Stimulated activated CD8-positive, alpha-beta memory T cell treated with anti-CD3 and anti-CD28 coated beads, Interleukin-4, amount 100 ng/mL, for 24 hours (primary cell): ENCODE measurements at places on chromosomes 7 and 10.

GRCh38 chr7:157009170-157009777, 1.2 kb downstream of the MNX1 start:
- DNase-seq = no peak

- DNase-seq = peak; percentile 33
Measured at GRCh38 chr7:39453743-39454355, 112.4 kb upstream of the YAE1 start.

DNA sequence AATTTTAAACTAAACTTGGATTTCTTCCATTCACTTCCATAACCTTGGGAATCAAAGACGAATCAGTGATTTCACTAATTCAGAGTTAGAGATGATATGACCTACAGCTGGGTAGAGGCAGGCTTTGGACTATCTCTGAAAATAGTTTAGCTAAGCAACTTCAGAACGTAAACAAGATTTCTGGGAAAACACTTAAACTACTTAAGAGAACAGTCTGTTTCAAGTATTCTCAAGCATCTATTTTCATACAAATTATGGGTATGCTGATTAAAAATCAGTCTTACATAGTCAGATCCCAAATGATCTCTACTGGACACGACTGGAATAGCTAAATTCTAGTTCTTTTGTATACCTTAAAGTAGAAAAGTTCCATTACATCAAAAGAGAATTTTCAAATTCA, 179.9 kb downstream of the PLCE1 start:
- DNase-seq = no peak

- no peak for DNase-seq
Measured at GRCh38 chr10:44948642-44949041, 11.0 kb upstream of the RASSF4 start.

GRCh38 chr10:45058992-45059561, 58.4 kb downstream of the ZNF22 start:
- no peak for DNase-seq

DNA sequence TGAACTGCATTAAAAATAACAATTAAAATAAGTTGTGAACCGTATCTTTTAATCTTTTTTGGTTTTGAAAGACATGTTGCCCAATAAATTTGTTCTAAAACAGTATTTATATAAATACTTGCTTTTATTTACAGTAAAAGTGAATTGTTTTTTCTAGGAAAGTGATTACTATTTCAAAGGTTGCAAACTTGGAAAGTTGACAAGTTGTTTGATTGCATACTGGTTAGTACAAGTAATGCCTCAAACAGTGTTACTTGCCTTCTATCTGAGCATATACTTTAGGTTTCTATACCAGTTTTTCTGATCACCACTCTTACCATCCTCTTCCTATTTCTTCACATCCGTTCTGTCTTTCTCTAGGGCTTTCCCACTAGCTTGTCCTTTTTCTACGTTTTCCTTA, 212.6 kb downstream of the FOXP2 start:
- DNase-seq = no peak

DNA sequence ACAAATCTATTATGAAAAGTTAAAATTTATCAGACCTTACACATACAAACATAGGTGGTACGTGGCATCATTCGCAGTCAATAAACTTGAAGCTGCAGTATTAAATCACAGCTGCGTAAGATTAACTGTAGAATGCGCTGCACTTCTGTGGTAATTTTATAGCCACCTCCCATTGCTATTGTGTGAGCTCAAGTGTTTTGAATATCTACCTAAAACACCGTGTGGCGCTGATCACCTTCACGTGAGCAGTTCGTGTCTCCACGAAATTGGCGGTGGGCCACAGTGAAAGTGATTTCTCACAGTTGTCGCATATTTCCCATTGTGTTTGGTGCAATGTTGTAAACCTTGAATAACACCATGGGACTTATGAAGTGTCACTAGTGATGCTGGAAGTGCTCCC, 102.8 kb downstream of the PLPP4 start:
- no peak for DNase-seq

GRCh38 chr10:122249991-122250750, 20.9 kb upstream of the BTBD16 start:
- DNase-seq = no peak

- no peak for DNase-seq
Measured at GRCh38 chr7:102326157-102326889, 29.9 kb downstream of the SPDYE6 start.

DNA sequence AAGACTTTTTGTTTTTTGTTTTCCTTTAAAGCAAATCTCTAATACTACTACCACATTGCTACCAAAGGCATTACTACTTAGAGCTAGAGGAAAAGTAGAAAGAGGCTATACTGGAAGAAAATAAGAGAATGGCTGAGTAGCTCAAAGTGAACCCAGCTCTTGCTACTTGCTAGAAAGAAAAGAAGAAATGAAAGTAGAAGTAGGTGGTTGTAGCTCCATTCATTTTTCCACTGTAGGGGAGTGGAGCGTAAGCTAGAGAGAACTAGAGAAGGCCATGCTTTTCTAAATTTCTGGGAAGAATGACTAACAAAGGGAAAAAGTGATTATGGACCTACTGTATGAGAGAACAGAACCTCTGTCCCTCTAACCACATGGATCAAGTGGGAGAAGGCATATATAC, 184.4 kb downstream of the PON1 start:
- DNase-seq = no peak

DNA sequence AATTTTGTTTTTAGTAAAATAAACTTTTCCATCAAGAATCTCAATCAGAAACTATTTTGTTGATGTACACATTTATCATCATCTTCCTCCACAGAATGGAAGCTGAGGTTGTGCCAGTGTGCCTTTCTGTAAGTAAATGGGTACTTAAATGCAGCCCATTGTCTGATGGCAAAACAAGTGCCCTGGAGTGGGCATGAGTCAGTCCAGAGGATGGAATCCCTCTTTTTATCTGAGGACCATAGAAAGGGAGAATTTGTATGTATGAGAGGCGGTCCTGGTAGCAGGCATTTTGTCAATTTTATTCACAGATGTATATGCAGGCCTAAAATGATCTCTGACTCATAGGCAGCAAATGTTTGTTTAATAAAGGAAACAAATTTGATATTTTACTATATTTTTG, 102.1 kb upstream of the MAGI2 start:
- no peak for DNase-seq

DNA sequence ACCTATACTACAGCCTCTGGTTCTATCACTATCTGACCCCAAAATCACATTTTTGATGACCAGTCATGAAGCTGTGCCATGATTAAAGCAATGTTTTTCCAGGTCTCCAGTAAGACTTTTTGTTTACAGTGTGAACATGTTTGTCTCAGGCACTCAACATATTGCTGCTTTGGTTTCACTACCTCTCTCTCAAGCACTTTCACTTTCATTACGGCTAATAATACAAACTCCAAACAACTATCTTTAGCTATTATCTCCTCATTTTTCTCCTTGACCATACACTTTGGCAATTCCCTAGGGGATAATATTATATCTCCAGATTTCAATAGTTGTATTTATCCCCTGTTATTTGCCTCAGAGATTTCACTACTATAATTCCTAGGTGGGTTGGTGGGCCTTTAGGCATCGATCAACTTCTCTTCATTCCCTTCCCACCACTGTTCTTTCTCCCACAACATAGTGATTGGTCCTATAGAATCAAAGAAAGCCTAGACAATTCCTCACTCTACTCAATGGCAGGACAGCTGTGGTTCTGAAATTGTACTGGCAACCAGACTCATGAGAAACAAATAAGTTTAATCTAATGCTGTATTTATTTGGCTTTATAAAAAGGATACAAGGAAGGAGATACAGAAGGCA, 261.4 kb upstream of the ZWINT start:
- no peak for DNase-seq

DNA sequence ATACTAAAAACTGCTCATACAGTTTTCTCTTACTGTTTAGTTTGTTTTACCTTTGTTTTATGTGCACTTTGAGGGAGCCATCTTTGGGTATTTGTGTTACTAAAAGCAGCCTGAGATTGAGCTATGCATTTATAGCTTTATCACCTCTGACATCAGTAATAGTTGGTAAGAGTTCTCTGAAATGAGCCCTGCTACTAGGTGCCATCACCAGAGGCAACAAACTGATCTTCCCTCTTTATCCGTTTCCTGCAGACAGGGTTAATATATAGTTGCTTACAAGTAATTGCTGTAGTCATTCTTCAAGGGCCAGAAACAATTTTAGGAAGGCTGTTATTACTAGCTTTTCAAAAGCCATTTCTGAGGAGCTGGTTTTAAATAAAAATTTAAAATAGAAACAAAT, 49.1 kb downstream of the KIF20B start:
- no peak for DNase-seq

GRCh38 chr7:151552352-151553028, 32.8 kb upstream of the RHEB start:
- no peak for DNase-seq

DNA sequence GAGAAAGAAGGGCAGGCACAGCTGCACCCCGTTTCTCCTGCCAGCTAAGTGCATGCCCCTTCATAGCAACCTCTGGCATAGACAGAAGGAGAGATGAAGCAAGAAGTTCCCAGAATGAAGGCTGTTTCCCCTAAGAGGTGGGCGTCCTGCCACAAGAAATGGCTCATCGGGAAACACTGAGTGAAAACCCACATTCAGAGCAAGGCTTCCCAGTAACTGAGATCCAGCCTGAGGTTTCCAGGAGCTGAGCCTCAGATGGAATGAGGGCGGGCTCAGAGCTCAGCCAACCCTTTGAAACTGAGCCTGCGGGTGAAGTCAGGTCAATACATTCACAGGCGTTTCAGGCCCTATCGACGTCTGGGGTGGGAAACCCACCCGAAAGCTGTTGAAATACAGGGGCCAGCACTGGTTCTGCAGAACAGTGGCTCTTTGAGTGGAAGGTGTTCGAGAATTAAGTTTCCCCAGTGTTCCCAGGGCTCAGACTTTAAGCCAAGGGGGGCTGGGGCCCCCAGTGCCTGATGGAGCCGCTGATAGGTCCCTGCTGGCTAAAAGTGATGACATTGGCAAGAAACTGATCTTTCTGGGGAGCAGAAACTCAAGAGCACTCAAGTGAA, 510.2 kb downstream of the RPS24 start:
- no peak for DNase-seq

DNA sequence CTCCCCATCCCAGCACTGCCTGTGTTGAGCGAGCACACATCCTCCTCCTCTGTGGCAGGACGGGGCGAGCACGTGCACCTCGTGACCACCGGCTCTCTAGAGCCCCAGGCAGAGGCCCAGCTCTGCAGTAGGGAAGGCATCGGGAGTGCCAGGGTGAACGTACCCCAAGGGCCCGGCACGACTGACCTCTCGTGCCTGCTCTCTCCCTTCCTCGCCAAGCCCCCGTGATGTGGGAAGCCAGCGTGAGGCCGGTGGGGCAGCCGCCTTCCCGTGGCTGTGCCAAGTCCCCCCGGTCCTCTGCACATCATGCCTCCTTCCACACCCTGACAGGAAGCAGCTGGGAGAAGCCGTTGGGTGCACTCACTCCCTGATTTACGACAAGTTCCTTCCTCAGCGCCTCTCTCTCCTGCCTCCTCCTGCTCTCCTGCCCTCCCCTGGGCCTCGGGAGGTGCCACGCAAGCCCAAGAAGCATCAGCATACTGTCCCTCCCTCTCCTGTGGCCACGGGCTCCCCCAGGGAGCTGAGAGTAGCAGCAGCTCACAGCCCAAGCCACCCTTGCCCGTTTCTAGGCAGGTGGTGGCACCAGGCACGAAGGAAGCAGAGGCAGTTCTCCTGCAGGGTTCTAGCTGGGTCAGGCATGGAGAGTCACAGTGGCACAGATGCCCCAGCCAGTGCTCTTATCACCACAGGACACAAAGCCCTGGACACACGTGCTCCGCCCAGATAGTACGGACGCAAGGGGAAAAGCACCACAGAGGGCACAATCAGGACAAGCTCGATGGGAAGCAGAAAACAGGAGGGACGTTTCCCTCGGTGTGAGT, 47.0 kb downstream of the AMZ1 start:
- no peak for DNase-seq
